ENCODE measurements at places on chromosomes 2 and 18. TPM values are rescaled to one million over a fixed set of nuclear protein-coding genes. Genes with fewer than 3 reads are reported as not detected.

The NMUR1 gene
- 0.21 TPM for total RNA-seq

The ACKR3 gene
- 15.8 TPM for total RNA-seq

The CDK15 gene
- 0.13 TPM for total RNA-seq

The SERPINB3 gene
- 1.5 TPM for total RNA-seq

The SPATS2L gene
- 39.9 TPM for total RNA-seq

The UGT1A10 gene
- not detected for total RNA-seq

The SPATA3 gene
- not detected for total RNA-seq

The COX5B gene
- total RNA-seq = 397 TPM

The RTP5 gene
- not detected for total RNA-seq

The SLC9A4 gene
- total RNA-seq = not detected

The MROH2A gene
- total RNA-seq = not detected

DNA sequence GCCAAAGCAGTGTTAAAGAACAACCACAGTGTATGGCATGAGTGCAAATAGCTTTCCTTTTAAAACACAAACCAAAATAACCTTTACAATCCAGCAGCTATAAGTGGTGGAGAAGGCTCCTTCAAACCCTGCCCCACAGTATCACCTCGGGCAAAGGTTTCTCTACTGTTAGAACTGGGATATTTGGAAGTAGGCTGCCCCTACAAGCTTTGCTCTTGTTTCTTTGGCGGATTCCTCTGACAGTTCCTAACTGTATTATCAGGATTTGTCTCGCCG lies 214.8 kb downstream of the ZNF521 start:
- DNase-seq = no peak

- DNase-seq = no peak
Observed at GRCh38 chr2:16034151-16034974, 94.0 kb downstream of the MYCN start.

DNA sequence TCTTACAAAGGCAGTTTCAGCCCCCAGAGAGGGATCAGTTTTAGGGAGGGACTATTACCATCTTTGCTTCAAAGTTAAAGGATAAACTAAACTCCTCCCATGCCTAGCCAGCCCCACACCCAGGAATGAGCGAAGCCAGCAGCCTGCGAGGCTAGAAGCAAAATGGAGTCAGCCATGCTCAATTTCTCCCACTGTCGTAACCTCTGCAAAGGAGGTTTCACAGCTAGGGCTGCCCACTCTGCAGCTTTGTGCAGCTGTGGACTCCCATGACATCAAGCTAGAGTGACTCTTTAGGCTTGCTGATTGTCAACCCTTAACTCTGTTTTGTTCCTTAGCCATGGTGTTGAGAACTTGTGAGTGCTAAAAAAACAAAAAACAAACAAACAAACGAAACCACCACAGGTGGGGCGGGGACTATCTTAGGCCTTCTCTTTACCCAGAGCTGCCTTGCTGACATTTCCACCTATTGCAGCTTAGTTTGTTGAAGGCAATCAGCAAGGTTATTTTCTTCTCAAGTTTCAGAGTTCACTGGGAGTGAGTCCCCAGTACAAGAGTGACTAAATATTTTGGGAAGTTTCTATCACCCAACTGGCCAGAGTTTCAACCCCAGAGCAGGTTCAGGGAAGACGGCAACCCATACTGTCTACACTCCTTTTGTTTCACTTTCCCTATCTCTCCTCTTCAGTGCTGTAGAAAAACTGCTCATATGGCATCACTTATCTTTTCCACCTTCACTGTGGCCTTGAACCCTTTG lies 592.1 kb downstream of the XIRP2 start:
- DNase-seq = no peak

DNA sequence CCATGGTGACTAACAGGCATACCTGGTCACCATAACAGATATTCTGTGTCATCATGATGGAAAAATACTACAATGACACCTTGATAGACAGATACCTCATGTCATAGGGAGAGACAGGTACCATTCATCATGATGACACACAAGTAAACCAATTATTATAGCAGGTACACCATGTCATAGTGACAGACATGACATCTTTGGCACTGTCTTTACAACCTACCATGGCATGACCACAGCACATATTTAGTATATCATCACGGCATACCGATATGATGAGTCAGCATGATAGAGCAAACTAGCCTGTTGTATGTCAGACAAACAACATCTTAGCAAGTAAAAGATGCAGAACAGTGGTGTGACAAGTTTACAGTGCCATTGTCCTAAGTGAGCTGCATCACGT lies 101.3 kb upstream of the KLHL29 start:
- no peak for DNase-seq

GRCh38 chr2:102357937-102358336 lies 2.3 kb downstream of the IL18R1 start:
- DNase-seq = no peak

GRCh38 chr2:240529344-240529999 lies 28.3 kb downstream of the ANKMY1 start:
- no peak for DNase-seq

- no peak for DNase-seq
Observed at GRCh38 chr2:191247381-191248057, 2.3 kb downstream of the MYO1B start.

DNA sequence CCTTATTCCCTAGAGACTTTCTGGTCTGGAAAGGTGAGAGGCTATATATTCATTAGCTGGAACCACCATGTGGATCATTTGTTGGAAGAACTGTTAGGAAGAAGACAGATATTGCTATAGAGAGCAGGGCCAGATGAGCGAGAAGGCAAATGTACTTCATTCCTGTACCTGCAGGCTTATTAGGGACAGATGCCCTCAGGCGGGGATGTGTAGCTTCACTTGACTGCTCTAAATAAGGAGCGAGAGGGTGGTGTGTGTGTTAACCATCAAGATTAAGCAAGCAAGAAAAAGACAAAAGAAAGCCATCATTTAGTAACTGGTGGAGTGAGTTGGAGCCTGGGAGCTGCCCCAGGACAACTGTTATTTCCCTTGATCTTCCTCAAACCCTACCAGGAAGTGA lies 36.4 kb downstream of the NEDD4L start:
- no peak for DNase-seq

GRCh38 chr2:64905338-64906024 lies 83.7 kb upstream of the SLC1A4 start:
- no peak for DNase-seq

DNA sequence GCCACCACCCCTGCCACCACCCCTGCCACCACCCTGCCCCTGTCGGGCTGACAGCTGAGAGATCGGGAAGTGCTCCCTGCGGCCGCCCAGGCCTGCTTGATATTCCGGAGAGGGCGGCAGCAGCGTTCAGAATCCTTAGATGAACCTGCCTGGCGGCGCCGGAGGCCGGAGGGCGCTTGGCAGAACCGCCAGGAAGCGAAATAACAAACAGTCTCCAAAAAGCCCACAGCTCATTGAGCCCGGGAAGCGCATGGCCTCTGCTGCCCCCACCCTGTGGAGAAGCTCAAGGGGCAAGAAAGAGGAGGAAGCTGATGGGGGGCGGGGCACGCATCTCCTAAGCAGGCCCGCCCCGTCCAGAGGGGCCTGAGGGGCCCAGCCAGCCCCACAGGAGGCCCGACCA lies 92.2 kb upstream of the MBOAT2 start:
- no peak for DNase-seq

DNA sequence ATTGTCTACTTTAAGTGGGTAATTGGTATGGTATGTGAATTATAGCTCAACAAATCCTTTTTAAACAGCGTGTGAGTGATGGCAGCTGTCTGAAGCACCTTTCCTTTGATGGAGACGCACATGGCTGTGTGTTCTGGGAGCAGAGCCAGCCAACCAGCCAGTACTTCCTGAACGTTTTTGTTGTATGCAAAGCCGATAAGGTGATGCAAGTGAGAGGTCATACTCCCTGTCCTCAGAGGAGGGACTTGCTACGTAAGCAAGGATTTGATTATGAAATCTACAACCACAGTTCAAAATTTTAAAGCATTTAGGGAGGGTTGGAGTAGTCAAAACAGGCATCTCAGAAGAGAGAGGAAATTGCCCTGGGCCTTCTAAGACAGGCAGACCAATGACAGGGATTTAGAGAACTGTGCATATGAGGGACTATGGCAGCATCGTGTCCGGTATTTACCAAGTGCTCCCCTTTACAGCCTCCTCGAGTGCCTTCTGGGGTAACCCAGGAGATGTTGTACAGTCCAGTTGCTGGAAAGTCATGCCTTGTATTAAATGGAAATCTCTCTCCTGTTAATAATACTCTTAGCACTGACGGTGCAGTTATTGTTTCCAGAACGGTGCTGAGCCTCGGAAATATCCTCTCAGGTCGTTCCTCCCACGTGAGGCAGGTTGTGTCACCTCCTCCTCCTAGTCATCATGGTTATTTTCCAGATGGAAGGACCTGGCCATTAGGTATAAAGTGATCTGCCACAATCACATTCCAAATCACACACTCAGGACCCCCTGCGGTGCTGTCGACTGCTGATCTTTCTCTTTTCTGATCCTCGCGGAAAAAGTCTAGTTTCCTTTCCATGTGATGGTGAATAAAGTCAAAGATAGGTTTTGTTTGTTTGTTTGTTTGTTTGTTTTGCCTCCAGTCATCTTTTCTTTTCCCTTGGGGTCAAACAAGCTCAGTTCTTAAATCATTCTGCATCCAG lies 28.4 kb downstream of the ARHGEF4 start:
- no peak for DNase-seq

DNA sequence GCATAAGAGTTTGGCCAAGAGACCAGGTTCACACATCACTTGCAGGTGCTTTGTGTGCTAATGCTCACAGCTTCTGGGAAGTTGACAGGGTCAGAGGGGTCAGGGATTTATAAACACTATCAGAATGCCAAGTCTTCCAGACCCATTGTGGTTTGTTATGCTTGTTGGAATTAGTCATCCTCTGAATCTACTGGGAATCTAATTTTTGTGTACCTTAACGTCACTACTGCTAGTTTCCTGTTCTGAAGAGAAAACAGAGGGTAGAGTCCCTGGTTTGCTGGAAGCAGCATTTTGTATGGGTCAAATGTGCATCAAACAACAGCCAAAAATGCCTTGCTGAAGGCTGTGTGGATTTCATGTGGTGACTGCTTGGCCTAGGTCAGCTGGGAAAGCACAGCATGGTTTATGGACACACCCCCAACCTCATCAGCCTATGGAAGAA lies 33.3 kb downstream of the ANTXR1 start:
- no peak for DNase-seq

GRCh38 chr2:18153741-18154140 lies 275.3 kb downstream of the KCNS3 start:
- DNase-seq = no peak

GRCh38 chr2:5803547-5803946 lies 111.4 kb downstream of the SOX11 start:
- no peak for DNase-seq

DNA sequence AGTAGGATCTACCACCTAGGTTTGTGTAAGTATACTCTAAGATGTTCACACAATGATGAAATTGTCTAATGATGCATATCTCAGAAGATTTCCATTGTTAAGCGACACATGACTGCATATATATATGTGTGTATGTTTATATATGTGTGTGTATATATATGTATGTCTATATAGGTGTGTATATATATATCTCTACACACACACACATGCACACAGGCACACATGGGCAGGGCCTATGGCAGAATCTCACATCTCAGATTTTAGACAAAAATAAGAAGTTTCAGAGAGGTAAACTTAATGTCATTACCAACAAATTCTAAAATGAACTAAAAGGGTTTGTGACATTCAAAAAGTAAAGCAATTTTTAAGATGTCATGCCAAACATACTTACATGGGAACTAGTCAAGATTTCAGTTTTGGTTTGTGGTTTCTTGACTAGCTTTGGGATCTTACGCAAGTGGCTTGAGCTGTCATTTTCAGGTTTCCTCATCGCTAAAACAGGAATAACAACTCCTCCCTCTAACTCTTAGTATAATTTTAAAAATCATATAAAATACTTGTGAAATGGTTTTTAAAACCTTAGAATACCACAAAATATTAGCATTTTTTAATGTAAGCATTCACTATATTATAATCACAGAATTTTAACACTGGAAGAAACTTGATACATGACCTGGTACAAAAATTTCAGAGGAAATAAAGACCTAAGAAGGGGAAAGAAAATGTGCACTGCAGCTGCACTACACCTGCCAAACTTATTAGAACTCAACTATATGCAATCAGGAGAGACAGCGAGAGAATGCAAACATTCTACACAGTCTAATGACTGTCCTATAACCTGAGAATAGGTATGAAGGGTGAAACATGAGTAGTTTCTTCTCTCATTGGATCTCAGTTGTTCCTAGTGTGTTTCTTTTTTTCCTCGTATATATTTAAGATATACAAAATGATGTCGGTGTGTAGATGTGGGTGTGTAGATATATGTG lies 75.7 kb downstream of the TTC21B start:
- no peak for DNase-seq

DNA sequence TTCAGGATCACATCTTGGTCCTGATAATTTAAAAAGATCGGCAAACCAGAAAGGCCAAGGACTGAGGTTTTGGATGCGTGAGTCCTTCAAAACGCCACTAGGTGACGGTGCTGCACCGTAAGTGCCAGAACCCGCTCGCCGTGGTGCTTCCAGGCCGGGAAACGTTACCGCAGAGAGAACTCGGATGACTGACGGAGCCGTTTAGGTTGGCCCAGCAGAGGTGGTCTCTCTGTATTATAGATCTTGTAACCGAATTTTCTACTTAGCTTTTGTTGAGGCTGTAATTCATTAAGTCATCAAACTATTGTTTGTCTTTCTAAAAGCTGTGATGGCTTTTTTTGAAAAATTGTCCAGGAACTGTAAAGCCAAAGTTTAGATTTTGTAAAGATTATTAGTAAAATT lies 39.8 kb upstream of the ADCYAP1 start:
- peak; percentile 69 for DNase-seq

DNA sequence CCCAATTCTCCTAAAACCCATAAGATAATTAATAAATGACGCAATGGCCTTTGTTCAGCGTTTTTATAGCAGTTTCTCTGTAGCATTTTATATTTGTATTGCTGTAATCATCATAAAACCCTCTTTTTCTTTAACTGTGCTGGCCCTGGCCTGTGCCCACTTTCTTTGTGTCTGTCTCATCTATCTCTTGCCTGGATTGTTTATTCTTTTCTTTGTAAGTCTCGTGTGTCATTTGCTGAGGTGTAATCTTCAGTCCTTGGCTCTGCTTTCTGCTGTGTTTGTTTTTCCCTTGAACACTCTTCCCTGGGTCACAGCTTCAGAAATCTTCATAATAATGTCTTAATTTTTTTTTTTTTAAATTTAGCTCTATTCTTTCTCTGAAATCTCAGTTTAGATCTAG lies 525.8 kb upstream of the LINC00305 start:
- no peak for DNase-seq

DNA sequence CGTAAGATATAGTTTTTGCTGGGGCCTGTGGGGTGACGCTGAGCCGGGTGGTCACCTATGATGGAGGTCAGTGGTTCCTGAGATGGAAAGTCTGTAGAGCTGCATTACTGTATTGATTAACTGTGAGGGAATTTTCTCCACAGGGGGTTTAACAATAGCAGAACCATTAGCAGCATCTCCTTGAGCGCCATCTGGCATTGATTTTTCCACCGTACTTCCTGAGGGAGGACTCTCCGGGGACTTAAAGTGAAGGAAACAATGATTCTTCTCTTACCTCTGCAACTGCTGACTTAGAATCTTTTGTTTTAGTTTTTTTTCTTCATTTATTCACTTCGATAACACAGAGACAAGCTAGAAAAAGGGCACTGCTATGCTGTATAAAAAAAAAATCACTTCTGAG lies 22.6 kb upstream of the RNF125 start:
- no peak for DNase-seq

GRCh38 chr2:48727560-48727959 lies 28.0 kb downstream of the LHCGR start:
- DNase-seq = no peak
